HFFc6 (cell line): ENCODE measurements at places on chromosomes 3 and 15. TPM values are rescaled to one million over a fixed set of nuclear protein-coding genes. Genes with fewer than 3 reads are reported as not detected.

GRCh38 chr15:77716632-77717332, 84.1 kb upstream of the LINGO1 start:
- H3K27me3 ChIP-seq, result peaks cover 50% of the 10 kb centered on the region
- H3K36me3 ChIP-seq, result no peaks in the 10 kb centered on the region
- H3K27ac ChIP-seq, result no peak overlapping the region
- H3K4me3 ChIP-seq, result no peak overlapping the region
- DNase-seq, result no peak
- no peaks in the 10 kb centered on the region for H3K4me1 ChIP-seq

- H3K27me3 ChIP-seq, result peaks cover 2% of the 10 kb centered on the region
- H3K4me3 ChIP-seq, result no peak overlapping the region
- no peak for DNase-seq
- peaks cover 3% of the 10 kb centered on the region for H3K36me3 ChIP-seq
These were observed 22.7 kb downstream of the CORO2B start for GRCh38 chr15:68601206-68602197.

DNA sequence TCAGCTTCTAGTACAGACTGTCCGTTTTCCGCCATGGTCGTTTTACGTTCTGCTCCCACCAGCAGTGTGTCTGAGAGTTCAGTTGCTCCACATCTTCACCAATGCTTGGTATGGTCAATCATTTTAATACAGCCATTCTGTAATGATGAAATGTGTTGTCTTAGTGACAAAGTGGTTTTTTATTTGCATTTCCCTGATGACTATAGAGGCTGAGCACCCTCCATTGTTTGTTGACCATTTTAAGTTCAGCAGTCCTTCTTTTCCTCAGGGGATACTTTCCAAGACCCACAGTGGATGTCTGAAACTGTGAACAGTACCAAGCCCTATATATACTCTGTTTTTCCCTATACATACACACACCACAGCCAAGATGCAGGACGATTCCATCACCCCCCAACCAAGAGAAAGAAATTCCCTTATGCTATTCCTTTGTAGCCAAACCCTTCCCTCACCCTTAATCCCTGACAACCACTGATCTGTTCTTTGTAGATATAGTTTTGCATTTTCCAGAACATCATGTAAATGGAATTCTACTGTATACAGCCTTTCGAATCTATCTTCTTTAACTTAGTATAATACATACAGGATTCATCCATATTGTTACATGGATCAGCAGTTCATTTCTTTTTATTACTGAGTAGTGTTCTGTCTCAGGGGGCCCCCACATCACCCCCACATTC, 55.9 kb downstream of the C3orf20 start:
- no peak overlapping the region for H3K27ac ChIP-seq
- H3K4me1 ChIP-seq, result no peaks in the 10 kb centered on the region; the same call in 1 of the 2 replicates
- peaks cover 15% of the 10 kb centered on the region for H3K27me3 ChIP-seq
- H3K36me3 ChIP-seq, result no peaks in the 10 kb centered on the region
- no peak overlapping the region for H3K4me3 ChIP-seq
- no peak for DNase-seq

GRCh38 chr3:197001972-197002700, 27.5 kb downstream of the MELTF start:
- peak overlapping the region; percentile 75 for H3K27ac ChIP-seq
- peaks cover 6% of the 10 kb centered on the region for H3K4me1 ChIP-seq
- no peaks in the 10 kb centered on the region for H3K36me3 ChIP-seq
- peak overlapping the region; percentile 72 for H3K4me3 ChIP-seq
- no peak for DNase-seq

- H3K36me3 ChIP-seq, result peaks cover 5% of the 10 kb centered on the region; the same call in 1 of the 2 replicates
- peak overlapping the region; percentile 38; the same call in 1 of the 2 replicates for H3K4me3 ChIP-seq
- no peak for DNase-seq
- peak overlapping the region; percentile 65; the same call in 1 of the 2 replicates for H3K27ac ChIP-seq
These were observed 8.1 kb downstream of the CEMIP start for GRCh38 chr15:80787316-80787715.

DNA sequence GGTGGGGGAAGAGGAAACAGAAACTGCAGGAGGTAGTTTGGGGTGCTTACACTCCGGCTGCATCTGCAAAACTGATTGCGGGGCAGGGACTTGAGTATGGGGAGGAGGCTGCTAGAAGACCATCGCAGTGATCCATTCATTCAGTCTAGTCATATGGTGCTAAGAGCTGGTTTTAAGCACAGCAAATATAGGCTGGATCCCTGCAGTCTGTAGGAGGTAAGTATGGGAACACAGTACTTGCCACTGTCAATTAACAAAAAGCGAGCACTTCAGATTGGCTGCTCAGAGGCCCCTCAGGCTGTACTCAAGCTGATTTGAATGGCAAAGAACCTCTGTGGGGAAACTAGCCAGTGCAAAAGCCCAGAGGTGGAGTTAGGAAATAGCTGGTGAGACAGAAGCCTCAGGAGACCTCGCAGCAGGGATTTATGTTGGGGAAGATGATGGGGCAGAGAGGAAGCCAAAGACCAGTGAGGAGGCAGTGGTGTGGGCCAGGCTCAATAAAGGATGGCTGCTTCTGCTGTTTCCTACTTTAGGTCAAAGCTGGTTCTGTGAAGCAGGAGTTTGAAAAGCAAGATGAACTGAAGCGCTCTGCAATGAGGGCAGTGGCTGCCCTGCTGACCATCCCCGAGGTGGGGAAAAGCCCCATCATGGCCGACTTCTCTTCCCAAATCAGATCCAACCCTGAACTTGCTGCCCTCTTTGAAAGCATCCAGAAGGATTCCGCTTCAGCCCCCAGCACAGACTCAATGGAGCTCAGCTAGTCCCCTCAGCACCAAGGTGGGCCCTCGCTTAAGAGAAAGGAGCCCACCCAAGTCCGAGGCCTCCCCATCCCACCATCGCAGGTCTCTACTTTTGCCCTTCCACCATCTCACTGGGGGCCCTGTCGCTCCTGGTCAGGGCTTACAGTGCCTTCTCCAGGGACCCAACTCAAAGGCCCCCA, 7.9 kb downstream of the RPL32 start:
- no peak overlapping the region for H3K4me3 ChIP-seq
- H3K36me3 ChIP-seq, result peaks cover 48% of the 10 kb centered on the region
- peaks cover 13% of the 10 kb centered on the region for H3K27me3 ChIP-seq
- H3K27ac ChIP-seq, result peak overlapping the region; percentile 73
- no peak for DNase-seq

DNA sequence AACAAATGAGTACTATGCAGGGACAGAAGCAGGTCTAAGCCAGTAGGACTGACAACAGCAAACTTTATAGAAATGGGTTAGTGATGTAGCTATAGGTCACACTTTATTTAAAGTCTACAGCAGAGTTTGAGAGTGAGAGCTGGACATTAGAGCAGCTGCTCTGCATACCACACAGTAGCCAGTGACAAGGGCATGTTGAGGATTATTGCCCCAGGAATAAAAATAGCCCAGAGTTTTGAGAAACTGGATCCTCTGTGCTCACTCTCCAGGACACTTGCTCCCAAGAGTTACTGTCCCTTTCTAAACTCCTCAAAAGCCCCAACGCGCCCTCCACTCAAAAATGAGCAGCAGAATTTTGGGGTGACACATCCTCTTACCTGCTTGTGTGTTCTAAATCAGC, 21.1 kb downstream of the LRTM1 start:
- no peak overlapping the region for H3K4me3 ChIP-seq
- H3K36me3 ChIP-seq, result peaks cover 5% of the 10 kb centered on the region
- peaks cover 71% of the 10 kb centered on the region for H3K4me1 ChIP-seq
- no peak overlapping the region for H3K27ac ChIP-seq
- no peak for DNase-seq

GRCh38 chr15:86311568-86312280, 232.1 kb downstream of the AGBL1 start:
- no peaks in the 10 kb centered on the region for H3K36me3 ChIP-seq
- DNase-seq, result no peak
- no peaks in the 10 kb centered on the region for H3K27me3 ChIP-seq
- no peak overlapping the region for H3K27ac ChIP-seq
- H3K4me3 ChIP-seq, result no peak overlapping the region

- no peaks in the 10 kb centered on the region for H3K4me1 ChIP-seq
- H3K27ac ChIP-seq, result no peak overlapping the region
- no peak overlapping the region for H3K4me3 ChIP-seq
- H3K36me3 ChIP-seq, result no peaks in the 10 kb centered on the region
These were observed 145.6 kb downstream of the LRRC3B start for GRCh38 chr3:26768068-26768651.

DNA sequence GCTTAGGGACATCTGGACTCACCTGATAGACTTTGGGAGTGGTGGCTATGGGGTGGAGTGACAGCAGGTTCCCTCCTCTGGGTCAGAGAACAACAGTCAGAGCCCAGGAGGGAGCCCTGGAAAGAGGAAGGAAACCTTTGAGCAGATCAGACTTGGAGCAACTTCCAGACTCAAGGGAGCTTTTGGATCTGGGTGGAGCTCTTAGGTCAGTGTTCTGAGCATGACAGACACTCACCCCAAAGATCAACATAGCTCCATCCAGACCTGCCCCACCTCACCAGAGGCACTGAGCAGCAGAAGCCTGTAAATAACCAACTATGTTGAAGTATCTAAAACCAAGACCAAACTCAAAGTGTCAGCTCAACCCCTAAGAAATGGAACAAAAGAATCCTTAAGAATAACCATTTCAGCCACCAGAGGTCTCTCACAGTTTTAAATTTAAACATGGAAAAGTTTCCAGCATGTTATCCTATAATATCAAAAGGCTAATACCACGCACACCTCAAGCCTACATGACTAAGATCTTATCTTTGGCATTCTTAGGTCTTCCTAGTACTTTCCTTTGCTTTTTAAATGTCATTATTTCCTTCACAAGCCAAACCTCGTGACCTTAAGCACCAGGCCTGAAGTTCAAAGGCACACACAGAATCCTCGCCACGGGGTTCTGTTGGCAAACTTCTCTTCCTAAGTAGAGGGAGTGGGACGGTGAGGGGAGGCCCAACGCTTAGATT, 56.4 kb downstream of the UMPS start:
- H3K4me1 ChIP-seq, result peaks cover 53% of the 10 kb centered on the region
- DNase-seq, result peak; percentile 36
- no peaks in the 10 kb centered on the region; the same call in 1 of the 2 replicates for H3K27me3 ChIP-seq
- H3K27ac ChIP-seq, result peak overlapping the region; percentile 71

DNA sequence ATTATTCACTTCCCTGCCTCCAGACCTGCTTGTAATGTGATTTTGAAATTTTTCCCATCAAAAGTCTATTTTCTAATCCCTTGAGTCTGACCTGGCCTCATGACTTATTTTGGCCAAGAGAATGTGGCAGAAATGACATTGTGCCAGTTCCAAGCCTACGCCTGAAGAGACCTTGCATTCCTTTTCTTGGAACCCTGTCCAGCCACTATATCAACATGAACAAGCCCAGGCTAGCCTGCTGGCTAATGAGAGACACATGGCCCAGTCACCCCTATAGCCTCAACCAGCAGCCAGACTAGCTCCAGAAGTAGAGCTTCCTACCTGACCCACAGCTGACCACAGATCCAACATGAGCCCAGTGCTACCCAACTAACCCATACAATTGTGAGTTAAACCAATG, 121.1 kb upstream of the ACP3 start:
- no peak overlapping the region; the same call in 1 of the 2 replicates for H3K27ac ChIP-seq
- no peaks in the 10 kb centered on the region for H3K27me3 ChIP-seq
- no peak overlapping the region for H3K4me3 ChIP-seq
- H3K4me1 ChIP-seq, result peaks cover 20% of the 10 kb centered on the region

DNA sequence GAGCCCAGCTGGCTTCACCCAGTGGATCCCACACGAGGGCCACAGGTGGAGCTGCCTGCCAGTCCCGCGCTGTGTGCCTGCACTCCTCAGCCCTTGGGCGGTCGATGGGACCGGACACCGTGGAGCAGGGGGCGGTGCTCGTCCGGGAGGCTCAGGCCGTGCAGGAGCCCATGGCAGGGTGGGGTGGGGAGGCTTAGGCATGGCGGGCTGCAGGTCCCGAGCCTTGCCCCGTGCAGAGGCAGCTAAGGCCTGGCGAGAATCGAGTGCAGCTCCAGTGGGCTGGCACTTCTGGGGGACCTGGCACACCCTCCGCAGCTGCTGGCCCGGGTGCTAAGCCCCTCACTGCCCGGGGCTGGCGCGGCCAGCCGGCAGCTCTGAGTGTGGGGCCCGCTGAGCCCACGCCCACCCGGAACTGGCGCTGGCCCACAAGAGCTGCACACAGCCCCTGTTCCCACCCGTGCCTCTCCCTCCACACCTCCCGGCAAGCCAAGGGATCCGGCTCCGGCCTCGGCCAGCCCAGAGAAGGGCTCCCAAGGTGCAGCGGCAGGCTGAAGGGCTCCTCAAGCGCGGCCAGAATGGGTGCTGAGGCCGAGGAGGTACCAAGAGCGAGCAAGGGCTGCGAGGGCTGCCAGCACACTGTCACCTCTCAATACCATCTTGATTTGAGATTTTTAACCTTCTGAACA, 121.4 kb downstream of the EPHB1 start:
- peaks cover 4% of the 10 kb centered on the region; the same call in 1 of the 2 replicates for H3K36me3 ChIP-seq
- no peaks in the 10 kb centered on the region; the same call in 1 of the 2 replicates for H3K27me3 ChIP-seq
- H3K27ac ChIP-seq, result no peak overlapping the region
- H3K4me3 ChIP-seq, result no peak overlapping the region
- no peaks in the 10 kb centered on the region for H3K4me1 ChIP-seq

KLHL40 gene
- total RNA-seq, result not detected in 3 replicates

MITF gene
- total RNA-seq, result 25.1 to 42.2 TPM (median 27.1 TPM) in 3 replicates

MKRN3 gene
- total RNA-seq, result not detected in 3 replicates

FAM81A gene
- 0.08 TPM in 1 of 3 replicates, not detected in the others for total RNA-seq
